GM04503 (cell line): ENCODE measurements at places on chromosomes 7 and 10.

GRCh38 chr7:80726666-80727065 is 88.2 kb downstream of the CD36 start:
- no peak for DNase-seq

DNA sequence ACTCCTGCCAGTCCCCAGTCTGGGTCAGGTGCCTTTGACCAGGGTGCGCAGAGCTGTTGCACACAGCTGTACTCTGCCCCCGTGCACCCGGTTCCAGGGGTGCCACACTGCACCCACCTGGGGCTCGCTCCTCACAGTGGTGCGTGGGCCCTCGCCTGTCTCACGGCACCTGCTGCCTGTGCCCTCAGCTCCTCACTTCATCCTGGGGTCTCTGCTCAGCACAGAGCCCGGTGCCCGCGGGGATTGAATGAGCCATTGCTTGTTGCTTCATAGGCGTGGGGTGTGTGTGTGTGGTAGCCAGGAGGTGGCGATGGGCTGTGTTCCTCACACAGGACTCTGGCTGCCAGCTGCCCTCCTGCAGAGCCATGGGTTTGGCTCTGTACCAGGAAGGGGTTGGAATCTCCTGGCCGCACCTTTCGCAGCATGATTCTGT is 18.5 kb downstream of the EIF3B start:
- DNase-seq = no peak

DNA sequence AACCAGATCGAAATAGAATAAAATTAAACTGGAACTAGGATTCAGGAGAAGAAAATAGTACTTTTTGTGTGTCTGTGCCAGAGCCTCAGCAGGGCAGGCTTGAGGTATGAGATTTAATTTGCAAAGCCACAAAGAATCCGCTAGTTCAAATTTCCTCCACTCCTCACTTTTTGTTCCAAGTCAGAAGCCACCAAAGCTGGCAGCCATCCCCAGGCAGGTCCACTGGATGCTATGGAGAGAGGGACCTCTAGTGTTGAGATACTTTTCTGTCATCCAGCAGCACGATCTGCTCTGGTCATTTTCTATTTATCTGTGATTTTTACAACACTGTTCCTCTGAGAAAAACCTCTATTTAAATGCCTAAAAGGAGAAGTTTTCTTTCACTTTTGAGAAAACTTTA is 147.9 kb upstream of the FRMD4A start:
- no peak for DNase-seq

GRCh38 chr7:130732980-130733930 is 752 bp downstream of the KLF14 start:
- DNase-seq = no peak

DNA sequence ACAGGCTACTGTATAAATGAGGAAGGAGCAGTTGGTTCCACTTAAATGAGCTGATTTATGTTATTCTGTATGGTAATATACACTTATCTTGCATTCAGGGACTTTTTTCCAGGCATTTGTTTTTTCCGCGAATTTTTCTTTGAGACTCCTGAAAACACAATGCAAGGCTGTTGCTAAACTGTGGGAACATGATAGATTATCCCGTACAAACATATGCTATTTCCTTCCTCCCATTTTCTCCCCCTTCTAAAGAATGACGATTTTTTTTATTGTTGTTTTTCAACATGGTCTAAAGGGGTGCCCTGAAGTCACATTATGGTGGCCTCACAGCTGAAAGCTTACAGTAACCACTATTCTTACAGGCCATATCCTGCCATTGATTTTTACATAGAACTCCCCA is 523.9 kb upstream of the NRP1 start:
- DNase-seq = no peak

DNA sequence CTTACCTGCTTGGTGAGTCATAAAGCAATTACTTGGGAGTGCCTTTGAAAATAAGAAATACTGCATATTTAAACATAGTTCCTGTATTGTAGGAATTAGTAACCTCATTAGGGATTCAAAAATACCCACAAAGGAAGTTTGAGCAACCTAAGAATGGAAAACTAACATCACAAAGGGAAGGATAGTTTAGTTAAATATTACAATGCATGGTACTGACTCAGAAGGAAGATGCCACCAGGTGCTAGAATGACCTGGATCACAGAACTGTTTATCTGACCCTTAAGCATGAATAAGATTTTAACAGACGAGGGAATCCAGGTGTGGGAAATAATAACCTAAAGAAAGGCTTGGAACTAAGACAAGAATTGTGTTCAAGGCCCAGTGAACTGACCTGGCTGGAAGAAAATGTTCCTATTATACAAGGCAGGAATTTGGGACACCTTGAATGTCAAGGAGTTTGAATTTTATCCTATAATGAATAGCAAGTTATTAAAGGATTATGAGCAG is 106.4 kb downstream of the GSAP start:
- DNase-seq = no peak

DNA sequence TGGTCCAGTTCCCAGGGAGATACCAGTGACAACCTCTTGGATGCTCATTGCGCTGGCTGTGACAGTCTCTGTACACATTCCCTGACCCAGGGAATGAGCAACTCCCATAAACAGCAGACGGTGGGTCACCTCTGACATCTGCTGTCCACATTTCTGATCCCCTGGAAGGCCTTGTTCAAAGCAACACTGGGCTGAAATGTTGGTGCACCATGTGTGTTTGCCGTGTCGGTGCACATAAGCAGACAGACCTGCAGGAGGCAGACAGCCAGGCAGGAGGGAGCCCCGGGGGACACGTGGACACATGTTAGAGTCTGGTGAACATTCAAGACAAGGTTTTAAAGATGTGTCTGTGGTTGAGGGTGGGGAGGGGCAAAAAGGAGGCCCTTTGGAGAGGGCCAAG is 254.9 kb downstream of the PLXNA4 start:
- no peak for DNase-seq

DNA sequence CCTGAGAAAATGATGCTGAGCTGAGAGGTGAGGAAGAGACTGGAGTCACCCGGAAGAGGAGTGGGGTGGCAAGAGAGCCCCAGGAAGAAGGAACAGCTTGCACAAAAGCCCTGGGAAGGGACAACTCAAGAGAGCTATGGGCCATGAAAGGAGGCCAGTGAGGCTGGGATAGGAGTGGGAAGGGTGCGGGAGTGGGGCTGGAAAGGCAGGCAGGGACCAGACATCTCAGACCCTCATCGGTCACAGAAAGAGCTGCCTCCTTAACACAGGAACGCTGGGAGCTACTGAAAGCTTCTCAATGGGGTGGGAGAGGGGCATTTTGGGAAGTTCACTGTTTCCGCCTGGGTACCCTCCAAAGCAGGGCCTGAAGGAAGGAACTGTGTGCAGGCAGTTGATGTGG is 122.0 kb upstream of the UNC5B start:
- no peak for DNase-seq

DNA sequence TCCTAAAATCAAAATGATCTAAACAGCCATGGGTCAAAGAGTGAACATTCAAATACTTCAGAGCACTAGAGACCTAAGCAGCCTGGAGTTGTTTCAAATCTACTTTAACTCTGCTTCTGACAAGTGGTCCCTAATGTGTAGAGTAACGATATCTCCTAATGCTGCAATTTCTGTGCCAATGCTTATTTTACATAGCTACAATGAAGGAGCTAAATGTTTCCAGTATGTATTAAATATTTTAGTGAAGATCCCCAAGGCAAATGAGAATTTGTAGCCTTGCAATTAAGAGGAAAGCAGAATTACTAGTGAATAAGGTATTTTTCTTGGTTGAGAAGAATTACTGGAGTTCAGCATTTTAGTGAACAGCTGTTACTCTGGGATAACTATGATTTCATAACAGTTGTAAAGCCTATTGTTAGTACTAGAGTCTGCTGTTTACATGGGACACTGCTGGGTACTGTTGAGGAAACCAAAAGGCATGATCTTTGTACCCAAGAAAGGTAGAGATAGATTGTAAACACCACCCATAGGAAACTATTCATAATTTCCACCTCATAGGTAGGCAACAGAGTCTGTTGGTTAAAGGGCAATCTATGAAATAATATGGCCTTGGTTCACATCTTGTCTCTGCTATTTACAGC is 271.9 kb downstream of the PLXDC2 start:
- DNase-seq = no peak

GRCh38 chr10:105885495-105885894 is 1244.4 kb downstream of the SORCS3 start:
- DNase-seq = no peak

DNA sequence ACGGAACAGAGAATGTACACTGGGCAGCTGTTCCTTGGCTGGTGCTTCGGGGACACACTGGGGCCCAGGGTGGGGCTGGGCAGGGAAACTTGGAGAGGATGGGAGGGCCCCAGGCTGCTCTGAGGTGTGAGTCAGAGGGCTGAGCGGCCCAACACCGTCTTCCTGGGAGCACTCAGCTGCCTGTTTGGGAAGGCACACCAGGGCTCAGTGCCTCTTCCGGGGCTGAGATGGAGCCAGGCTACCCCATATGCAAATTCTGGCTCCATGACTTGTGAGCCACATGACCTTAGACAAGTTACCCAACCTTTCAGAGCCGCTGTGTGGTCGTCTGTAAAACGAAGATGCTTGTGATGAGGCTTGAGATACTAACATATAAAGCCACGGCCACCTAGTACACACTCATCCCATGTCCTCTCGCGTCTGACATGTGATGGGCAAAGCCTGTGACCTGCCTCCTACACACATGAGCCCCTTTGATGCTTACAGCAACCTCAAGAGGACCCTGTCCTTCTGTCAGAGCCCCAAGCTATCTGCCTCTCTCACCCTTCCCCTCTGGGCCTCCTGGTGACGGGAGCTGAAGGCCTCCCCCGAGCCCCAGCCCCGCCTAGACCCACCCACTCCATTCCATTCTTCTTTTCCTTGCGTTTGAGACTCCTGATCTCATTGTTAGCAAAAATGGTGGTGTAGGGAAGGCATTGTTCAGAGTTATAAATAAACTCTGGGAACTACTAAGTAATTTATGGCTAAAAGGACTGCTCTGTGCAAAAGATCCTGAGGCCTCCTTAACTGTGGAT is 26.1 kb downstream of the KLRG2 start:
- no peak for DNase-seq

GRCh38 chr7:120774481-120774880 is 83.5 kb downstream of the TSPAN12 start:
- no peak for DNase-seq

DNA sequence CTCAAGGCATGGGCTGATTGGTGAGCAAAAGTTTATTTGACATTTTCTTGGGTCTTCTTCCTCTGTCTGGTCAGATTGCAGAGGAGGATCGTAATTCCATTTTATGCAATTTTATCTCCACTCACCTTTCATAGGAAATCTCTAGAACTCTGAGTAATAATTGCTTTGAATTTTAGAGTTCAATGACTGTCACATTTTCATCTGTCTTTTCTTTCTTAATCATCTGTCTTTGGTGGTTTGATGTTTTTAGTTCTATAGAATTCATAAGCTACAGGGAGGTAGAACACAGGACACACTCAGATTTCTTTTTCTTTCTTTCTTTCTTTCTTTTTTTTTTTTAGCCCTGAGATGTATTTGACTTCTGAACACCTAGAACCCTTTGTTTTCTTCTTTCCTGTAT is 11.6 kb downstream of the GATA3 start:
- no peak for DNase-seq

- DNase-seq = no peak
These were observed 9.0 kb downstream of the NDST2 start for GRCh38 chr10:73802276-73802991.

GRCh38 chr10:34723750-34724149 is 91.3 kb downstream of the PARD3 start:
- DNase-seq = no peak

- DNase-seq = no peak
These were observed 20.8 kb downstream of the CYTH3 start for GRCh38 chr7:6251653-6252052.

GRCh38 chr7:696812-697551 is 29.5 kb upstream of the DNAAF5 start:
- no peak for DNase-seq

DNA sequence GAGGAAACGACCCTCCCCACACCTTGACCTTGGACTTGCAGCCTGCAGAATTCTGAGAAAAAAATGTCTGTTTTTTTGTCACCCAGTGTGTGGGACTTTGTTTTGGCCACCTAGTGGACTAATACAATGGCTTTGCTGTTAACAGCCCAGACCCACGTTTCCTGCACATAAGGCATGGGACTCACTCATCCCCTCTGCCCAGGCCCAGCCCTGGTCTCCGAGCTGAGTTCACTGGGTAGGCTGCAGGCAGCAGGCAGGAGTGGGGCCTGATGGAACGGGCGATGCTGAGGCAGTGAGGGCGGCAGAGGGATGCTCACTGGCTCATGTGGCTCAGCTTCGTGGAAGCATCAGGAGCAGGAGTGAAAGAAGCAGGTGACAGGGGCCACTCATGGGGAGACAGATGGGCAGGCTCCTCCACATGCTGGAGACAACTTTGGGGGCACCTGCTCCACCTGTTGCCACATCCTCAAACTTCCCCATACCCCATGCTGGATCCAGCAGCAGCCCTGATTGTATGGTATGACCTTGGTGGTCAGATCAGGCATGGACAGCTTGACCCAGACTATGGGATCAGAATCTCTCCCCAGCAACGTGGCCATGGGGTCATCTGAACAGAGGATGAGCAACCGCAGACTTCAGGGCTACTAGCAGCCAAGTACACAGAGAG is 65.8 kb upstream of the ANTXRL start:
- no peak for DNase-seq

- DNase-seq = peak; percentile 50
These were observed 71.2 kb upstream of the DUSP5 start for GRCh38 chr10:110426294-110427181.

DNA sequence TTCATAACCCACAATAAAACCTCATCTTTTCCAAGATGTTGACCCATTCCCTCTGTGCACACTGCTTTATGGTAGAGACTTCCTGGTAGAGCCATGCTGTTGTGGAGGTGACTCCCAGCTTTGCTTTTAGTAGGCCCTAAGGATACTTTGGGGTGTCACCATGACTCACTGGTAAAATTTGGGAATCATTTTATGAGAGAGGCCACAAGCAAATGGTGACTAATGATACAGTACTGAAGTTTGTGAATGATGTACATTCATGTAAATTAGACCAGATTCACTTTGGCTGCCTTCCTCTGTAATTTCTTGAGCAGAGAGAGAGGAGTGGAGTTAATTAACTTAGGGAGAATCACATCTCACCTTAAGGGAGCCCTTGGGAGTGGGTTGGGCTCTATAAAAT is 686.5 kb downstream of the LRMDA start:
- peak; percentile 82 for DNase-seq

- DNase-seq = peak; percentile 7
These were observed 484 bp upstream of the MSRB2 start for GRCh38 chr10:23094786-23095403.

GRCh38 chr7:83153419-83153818 is 9.3 kb downstream of the PCLO start:
- DNase-seq = no peak

GRCh38 chr10:79393221-79393923 is 46.1 kb downstream of the PPIF start:
- DNase-seq = no peak
